GM12864 (cell line): ENCODE measurements at places on chromosomes 5 and 9.

DNA sequence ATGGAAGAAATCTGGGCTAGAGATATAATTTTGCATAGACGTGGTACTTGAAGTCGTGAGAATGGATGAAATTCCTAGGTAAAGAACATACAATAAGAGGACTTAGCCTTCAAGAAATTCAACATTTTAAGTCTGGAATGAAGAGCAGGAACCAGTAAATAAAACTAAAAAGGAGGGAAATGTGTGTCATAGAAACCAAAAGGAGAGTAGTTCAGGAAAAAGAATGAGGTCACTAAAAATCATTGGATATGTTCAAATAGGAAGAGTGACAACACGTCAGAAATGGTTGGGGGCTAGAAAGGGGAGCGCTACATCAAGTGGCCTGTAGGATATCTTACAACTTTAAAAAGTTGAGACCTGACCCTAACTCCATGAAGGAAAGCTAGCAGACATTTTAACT lies 44.0 kb downstream of the PFDN1 start:
- DNase-seq = no peak

DNA sequence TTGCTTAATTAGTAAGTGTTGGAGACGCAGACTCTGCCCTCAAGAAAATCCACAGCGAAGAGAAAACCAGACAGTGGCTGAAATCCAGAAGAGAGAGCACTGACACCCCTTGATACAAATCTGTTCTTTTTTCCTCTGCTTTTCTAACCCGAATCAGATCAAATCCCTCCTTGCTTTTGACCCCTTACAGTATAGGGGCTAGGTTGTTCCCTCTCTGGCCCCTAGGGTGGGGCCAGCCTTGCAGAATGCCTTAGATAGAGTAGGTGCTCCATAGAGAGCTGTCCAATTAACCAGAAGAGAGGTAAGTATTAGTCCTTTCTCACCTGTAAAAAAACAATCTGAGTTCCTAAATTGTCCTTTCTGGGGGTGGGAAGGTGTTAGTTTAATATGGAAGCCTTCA lies 10.1 kb downstream of the C1QTNF2 start:
- no peak for DNase-seq

DNA sequence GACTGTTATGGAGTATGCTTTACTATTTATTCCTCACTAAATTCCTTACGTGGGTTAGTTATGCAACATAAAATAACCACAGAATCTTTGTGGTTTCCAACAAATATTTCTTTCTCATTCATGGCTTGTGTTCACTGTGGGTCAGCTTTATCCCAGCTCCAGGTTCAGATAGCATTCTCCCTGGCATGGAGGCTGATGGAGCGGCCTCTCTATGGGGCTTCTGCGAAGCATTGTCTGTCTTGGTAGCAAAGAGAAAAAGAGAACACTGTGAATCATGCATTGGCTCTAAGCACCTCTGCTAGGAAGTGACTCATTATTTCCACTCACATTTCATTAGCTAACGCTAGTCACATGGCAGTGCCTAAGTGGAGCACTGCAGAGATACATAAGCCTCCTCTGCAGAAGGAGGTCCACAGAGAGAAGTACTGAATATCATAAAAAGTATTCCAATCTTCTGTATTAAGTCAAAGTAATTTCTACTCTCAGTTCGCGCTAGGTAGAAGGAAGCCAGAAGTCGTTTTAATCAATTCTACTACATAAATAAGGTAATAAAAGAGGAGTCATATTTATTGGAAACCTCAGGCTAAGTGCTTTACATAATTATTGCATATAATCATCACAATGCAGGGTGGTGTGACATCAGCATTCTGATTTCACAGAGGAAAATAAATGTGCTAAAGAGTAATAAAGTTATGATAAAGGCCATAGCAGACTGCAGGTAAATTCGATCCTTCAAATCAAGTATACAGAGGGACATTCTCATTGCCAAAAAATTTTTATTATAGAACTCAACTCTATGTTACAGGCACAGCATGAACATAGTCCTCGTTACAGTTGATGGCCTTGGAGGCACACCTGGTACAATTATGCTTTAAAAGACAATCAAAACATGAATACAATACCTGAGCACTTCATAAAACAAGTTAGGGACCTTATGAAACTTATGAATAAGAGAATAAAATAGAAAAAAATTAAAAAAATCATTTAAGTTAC lies 531.1 kb downstream of the CETN3 start:
- DNase-seq = no peak

DNA sequence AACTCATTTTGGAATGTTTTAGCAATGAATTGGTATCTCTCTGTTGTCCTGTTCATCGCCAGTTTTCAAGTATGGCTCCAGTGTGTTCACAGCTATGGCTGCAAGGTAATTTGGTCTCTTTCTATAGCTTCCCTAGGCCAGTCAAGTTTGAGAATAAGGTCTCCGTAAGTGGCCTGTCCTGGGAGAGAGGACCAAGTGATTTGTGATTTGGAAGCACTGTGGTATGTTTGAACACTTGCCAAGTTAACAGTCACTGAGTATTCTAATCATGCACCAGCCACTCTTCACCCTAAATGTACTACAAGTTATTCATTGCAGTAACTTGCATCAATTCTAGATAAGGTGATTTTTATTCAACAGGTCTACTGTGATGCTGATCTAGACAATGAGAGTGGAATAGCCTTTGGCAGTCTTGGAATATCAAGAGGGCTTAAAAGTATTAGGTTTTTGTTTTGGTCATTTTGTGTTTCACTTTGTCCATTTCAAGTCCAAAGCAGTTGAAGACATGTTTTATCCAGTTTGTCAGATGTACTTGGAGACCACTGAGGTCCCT lies 41.1 kb downstream of the G3BP1 start:
- DNase-seq = no peak

- no peak for DNase-seq
Measured at GRCh38 chr9:6268826-6269397, 53.3 kb downstream of the IL33 start.

- DNase-seq = no peak
Measured at GRCh38 chr9:673966-674526, 167.5 kb upstream of the DMRT1 start.

GRCh38 chr5:85931220-85931619 lies 686.5 kb upstream of the COX7C start:
- DNase-seq = no peak

DNA sequence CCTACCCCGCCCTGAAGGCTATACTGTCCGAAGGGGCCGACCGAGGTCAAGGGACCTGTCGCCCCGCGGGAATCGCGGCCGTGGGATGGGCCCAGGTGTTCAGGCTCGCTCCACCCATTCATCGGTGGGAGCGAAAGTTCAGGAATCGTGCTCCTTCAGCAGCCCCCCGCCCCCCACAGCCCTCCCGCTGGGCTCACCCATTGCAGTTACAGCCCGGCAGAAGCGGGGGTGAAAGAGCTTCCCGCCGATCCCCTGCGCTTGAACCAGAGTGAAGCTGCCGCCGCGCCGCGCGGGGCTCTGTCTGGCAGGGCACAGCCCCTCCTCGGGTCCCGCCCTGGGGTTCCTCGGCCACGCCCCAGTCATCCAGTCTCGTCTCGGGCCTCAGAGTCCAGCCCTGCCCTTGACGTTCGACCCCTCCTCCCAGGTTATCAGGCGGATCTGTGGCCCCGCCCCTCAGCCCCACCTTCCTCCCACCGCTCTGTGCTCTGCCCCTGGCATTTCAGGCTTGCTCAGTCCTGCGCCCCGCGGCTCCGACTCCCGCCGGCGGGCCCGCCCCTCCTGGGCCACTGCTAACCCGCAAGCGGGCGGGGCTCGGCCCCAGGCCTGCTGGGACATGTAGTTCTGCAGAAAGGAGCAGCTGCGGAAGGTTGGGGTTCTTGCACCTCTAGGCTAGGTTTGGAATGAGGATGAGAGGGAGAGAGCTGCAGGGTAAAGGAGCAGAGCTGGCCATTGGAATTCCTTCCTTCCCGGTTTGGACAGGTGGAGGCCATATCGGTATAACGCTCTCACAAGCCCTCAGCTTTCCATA lies at the start of gene MYORG:
MYORG (minus strand) TSS at position 303 of the 808 bp plus-strand sequence. CDS start 3,955 bp downstream, outside the sequence.
- peak; percentile 85 for DNase-seq

DNA sequence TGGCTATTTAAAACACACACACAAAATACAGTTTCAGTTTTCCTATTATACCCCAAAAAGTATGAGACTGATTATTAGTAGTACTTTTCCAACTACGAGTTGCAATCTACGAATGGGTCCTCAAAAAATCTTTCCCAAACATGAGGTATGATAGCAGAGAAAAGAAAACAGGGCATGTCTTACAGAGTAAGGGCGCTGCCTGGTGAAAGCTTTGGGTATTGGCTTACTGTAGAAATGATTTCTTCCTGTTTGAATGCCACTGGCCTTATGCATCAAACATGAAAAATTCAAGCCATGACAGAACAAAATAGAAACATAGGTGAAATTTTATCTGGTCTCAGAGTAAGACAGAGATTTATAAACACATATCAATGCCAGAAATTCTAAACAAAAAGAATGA lies 448.0 kb downstream of the SPOCK1 start:
- DNase-seq = no peak

- no peak for DNase-seq
Measured at GRCh38 chr5:108451269-108451668, 69.4 kb upstream of the FBXL17 start.

- DNase-seq = no peak
Measured at GRCh38 chr5:140671472-140672125, 1.8 kb downstream of the DND1 start.

- DNase-seq = no peak
Measured at GRCh38 chr9:137114613-137115393, at the start of gene DPP7. DPP7 (minus strand) TSS chr9:137114733; CDS start chr9:137114713, 20 bp downstream.

GRCh38 chr5:178486239-178486641 lies 104.0 kb downstream of the COL23A1 start:
- DNase-seq = no peak

DNA sequence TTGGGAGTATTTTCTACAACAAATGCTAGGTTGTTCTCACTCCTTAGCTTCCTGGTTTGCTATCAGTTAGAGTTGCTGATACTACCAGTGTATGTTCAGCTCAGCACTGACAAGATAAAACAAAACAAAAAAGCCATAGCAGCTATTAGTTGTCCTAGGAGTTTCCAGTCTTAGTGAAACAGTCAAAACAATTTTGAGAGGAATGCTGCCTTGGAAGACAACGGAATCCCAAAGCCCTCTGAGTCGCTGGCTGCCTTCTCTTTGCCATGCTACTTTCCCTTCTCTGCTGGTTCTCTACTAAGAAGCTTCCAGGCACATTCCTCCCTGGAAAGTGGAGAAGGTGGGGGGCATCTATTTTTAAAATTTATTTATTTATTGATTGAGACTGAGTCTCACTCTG lies 5.4 kb upstream of the CREBRF start:
- no peak for DNase-seq

- no peak for DNase-seq
Measured at GRCh38 chr9:96140296-96141127, 161.5 kb downstream of the HSD17B3 start.

- no peak for DNase-seq
Measured at GRCh38 chr5:13227513-13227912, 717.0 kb downstream of the DNAH5 start.

- no peak for DNase-seq
Measured at GRCh38 chr5:169081000-169081724, 219.8 kb downstream of the SLIT3 start.

DNA sequence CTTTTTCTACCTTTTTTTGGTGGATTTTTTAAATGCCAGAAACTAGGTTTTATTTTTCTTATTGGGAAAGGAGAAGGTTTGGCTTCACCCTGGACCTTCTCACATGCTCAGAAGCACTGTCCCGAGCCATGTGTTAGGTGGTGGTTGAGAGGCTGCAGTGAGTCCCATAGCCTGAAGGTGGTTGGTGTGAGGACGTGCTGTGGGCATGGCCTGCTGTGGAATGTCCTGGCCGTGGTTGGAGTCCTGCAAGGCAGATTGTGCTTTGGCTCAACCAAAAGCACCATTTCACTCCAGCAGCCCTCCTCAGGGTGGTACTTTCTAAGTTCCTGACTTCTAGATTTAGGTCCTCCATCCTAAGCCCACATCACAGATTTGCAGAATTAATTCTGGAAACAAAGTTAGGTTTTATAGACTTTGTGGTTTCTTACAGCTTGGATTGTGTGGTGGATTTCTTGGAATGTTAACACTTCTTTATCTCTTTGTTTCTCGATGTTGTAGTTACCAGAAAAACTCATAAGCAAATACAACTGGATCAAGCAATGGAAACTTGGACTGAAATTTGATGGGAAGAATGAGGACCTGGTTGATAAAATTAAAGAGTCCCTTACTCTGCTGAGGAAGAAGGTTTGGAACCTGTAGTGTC lies 22.6 kb downstream of the OTULIN start:
- no peak for DNase-seq

DNA sequence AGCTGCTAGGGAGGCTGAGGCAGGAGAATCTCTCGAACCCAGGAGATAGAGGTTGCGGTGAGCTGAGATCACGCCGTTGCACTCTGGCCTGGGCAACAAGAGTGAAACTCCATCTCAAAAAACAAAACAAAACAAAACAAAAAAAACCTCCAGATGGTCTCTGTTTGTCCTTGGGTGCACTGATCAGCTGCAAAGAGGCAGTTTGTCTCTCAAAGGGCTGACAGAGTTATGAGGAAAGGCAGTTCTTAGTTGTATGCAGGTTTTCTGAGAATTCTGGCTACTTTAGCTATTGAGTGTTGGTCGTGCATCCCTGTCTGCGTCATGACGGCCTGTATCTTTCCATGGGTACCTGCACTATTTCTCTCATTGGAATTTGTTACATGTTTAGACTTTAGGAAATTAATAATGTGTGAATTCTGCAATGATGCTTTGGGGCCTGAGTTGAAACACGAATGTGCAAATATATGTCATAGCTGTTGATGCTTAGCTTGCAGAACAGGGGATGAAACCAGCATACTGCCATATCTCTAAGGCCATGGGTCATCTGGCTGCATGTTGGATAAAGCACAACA lies 18.2 kb downstream of the OR2S2 start:
- no peak for DNase-seq

- no peak for DNase-seq
Measured at GRCh38 chr5:136194576-136194975, 1.6 kb upstream of the SMIM32 start.

DNA sequence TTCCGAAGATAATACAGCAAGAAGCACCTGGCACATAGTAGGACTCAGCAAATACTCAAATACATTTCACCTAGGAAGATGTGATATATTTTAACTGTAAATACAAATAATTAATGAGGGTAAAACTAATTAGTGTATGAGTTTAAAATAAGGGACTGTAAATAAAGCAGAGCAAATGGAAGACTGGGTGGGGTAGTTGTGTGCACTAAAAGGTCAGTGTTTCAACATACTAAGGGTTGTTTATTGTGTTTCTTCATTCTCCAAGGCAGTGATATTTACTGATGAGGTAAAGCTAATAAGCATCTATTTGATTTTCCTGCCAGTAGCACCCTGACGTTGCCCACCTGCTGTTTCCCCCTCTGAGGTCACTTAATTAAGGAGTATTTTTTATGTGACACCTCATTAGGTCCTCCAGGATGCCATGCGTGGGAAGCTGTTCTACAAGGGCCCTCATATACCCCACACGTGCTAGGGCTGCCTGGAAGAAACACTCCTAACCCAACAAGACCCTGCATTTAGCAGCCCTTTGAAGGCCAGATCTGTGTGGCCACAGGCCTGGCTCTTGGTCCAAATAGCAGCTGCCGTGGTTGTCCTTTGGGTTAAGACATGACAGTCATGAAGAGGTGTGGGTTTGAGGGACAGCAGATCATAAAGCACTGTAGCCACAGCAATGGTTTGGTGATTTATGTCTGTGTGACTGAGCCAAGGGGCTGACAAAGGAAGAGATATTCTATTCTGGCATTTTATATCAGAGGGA lies 97.5 kb upstream of the RPS23 start:
- DNase-seq = no peak
